Fibroblast of the aortic adventitia (primary cell): ENCODE measurements at places on chromosomes 1 and 21.

DNA sequence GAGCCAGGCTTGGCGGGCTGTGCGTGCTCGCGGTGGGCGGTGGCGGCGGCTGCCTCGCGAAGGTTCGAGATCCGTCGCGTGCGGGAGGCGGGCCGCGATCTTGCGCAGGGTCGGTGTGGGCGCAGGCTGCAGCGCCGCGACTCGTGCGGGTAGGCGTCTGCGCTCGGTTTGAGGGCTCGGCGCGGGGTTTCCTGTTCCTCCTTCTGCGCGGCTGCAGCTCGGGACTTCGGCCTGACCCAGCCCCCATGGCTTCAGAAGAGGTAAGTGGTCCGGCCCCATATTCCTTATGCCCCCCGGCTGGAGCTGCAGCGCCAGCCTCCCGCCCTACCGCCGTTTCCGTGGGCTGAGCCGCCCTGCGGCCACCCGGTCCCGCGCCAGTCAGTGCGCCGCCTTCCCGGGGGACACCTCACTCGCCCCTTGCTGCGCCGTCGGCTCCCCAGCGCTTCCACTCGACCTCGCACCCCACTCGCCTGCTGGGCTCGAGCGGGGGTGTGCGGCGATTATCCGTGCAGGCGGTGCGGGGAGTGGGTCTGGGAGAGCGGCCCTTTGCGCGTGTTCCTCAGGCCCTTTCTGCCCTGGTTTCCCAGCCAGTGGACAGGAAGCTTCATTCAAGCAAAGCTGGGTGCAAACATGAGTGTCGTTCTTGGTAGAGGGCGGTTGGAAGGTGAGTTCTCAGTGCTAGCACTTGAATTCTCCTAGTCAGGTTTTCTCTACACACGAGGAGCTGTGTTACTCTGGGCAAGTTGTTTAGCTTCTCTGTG, at the start of gene CACYBP:
Gene CACYBP, plus strand, starts transcription at position 12 of the 761 bp plus-strand sequence. Its CDS starts 234 bp downstream, at position 246.
- DNase-seq = peak; percentile 30

- no peak for DNase-seq
Measured at GRCh38 chr1:213148905-213149304, 97.9 kb downstream of the RPS6KC1 start.

DNA sequence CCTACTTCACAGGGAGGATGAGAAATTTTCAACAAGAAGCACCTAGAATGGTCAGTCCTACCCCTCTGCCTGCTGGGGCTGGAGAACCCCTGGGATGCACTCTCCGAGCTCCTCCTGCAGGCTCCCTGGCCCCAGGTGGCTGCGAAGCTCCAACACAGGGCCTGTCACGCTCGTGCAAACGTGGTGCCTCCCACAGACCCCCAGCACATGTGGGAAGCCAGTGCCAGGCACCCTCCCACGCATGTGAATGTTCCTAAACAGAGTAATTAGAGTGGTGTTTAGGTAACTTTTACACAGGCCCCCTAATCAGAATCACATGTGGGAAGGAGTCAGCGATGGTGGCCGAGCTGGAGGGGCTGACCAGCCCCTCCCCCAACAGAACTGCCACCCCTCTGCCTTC, 28.4 kb downstream of the GLIS1 start:
- DNase-seq = no peak

DNA sequence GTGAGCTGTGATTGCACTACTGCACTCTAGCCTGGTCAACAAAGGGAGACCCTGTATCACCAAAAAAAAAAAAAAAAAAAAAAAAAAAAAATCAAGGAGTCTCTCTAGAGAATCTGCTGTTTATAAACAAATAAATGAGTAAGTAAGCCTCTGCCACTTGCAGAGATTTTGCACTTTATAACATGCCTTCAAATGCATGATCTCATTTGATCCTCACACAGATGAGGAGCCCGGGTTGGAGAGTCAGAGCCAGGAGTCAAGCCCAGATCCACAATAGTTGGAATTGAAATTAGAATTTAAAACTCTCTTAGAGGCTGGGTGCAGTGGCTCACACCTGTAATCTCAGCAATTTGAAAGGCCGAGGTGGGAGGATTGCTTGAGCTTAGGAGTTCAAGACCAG, 4.0 kb downstream of the PRELP start:
- DNase-seq = no peak

DNA sequence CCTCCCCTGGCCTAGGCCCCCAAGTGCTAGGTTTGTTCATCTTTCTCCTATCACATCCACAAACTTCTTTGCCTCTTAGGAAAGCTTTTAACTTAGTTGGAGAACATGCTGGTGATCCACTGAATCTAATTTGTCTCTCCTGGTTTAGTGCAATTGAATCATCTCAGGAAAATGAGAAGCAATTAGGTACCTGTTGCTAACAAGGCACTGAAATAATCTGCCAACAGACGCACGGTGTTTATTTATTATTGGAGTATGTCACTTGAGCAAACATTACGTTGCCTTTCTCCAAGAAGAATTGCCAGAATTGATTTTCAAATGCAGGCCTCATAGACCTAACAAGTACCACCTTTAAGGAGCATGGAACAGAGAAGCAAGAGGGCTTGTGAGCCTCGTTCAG, 309.4 kb downstream of the NFIA start:
- DNase-seq = no peak

GRCh38 chr1:119429687-119430086, 14.7 kb downstream of the HSD3B2 start:
- DNase-seq = no peak

- peak; percentile 66 for DNase-seq
Measured at GRCh38 chr1:234604495-234605398, 5.2 kb downstream of the IRF2BP2 start.

- DNase-seq = peak; percentile 26
Measured at GRCh38 chr1:55927702-55928290, 651.6 kb downstream of the PLPP3 start.

GRCh38 chr1:230191079-230191804, 124.2 kb downstream of the GALNT2 start:
- DNase-seq = peak; percentile 84

GRCh38 chr1:227900571-227901051, 47.1 kb downstream of the WNT9A start:
- no peak for DNase-seq

GRCh38 chr1:44227211-44227610, 13.9 kb downstream of the DMAP1 start:
- DNase-seq = peak; percentile 17

DNA sequence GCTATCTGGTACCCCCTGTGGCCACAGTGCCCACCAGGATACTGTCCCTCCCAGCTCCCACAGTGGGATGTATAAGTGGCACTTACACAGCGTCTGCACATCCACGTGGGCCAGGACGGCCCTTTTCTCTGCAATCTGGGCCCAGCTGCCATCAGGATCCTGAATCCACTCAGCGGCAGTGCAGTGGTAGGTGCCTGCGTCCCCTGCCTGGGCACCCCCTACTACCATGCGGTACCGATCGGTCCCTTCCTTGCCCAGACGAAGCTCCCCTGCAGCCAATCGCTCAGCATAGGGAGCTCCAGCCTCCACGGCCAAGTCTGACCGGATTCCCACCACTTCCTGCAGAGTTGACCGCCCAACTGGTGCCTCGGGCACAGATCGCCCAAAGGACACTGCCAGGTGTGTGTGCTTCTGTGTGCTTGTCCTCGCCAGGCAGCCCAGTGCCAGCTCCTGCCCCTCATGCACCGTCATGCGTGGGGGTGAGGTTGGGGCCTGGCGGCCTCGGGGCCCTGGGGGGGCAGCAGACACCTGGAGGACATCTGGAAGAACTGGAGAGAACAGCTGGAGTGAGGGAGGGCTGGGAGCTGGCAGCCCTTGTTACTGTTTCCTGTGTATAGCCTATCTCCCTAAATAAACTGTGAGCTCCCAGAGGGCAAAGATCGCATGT, 4.7 kb downstream of the IGSF8 start:
- no peak for DNase-seq

- no peak for DNase-seq
Measured at GRCh38 chr1:201090541-201090940, 21.7 kb downstream of the CACNA1S start.

DNA sequence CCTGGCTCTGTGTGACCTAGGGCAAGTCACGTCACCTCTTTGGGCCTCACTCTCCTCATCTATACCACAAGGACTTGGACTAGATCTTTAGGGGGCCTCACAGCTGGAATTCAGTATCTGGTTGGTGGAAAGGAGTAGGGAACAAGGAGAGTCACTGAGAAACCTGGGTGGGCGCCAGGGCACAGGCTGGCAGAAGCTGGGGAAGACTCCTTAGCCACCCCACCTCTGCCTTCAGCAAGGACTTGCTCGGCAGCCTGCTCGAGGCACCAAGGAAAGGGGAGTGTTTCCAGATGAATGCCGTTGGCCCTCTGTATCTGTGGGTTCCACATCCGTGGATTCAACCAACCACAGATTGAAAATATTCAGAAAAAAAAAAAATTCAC, 1.2 kb upstream of the OPTC start:
- DNase-seq = no peak

DNA sequence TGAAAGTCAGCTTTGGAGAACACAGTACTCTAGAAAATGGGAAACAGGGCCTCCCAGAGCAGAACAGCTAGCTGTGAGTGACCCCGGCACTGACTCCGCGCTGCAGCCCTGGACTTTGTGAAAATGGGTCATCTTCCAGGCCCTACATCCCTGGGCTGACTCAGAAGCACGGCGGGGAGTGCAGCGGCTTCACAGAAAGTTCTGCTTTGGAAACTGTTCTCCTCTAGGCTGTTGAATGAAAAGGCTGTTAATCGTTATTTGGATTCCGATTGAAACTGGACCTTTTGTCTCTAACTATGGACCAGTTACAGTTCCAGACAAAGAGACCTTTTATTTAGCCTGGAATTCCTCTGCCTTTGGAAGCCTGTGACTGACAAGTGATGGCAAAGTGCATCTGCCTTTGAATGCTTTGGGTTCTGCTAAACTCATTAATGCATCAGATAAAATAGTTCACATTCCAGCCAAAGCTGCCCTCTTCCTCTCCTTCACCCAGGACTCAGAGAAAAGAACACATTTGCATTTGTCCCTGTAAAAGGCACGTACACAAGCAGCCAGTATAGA, 144.9 kb upstream of the HOOK1 start:
- DNase-seq = peak; percentile 68

DNA sequence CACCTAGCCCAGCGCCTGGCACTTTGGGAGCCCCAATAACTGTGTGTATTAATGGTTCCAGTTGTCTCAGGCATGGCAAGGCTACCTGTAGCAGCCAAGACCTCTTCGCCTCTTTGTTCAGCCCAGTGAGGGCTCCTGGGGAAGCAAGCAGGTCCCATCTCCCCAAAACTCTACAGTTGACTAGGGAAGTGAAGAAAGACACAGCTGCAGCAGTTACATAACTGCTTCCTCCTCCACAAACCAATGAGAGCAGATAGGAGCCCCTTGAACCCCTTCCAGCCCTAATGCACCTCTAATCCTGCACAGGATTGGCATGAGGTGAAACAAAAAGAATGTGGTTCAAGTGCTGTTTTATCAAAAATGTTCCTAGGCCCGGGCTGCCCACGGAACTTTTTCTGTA, 100.5 kb downstream of the SYF2 start:
- no peak for DNase-seq

- DNase-seq = no peak
Measured at GRCh38 chr1:200154069-200154767, 126.7 kb downstream of the NR5A2 start.

DNA sequence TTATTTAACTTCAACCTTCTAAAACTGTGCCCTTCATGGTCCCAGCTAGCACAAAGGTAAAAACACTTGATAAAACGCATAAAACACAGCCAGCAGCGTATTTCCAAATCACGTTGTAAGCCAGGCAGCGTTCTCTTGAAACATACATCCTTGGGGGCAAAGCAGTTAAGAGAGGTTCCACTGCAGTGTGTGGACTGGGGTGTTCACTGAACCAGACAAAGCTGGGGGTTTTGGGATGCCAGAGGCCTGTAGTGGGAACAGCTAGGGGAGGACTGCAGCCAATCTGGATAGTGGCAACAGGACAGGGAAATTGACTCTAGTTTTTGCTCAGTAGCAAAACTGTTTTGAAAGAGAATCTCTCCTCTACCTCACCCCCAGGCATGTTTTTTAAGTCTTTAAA, 21.5 kb upstream of the ATP5PO start:
- DNase-seq = no peak

DNA sequence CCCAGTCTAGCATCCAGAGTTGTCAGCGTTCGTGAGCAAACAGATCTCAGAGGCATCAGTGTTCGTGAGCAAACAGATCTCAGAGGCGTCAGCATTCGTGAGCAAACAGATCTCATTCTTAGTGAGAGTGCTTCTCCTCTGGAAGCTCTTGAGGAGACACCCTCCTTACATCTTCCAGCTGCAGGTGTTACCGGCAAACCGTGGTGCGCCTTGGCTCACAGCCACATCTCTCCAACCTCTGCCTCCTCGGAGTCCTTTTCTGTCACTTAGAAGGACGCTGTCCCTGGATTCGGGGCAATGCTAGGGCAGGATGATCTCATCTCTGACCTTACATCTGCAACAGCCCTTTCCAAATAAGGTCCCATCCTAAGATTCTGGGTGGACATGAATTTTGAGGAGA, 14.6 kb upstream of the UMODL1 start:
- DNase-seq = no peak

DNA sequence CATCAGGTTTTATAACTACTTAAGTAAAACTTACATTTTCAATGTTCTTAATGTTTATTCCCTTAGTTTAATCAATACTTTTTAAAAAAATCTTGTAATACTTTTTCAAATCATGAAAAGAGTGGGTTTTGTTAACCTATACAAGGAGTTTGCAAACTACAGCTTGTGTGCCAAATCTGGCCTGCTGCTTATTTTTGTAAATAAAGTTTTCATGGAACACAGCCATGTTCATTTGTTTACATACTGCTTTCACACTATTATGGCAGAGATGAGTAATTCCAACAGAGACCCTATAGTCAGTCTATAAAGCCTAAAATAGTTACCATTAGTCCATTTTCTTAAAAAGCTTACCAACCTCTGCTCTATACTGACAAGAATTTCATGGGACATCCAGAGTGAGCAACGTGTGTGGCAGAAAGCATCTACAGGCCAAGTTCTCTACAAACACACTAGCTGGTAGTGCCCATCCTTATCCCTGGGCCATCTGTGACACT, 42.6 kb downstream of the ERO1B start:
- no peak for DNase-seq

GRCh38 chr21:42307106-42307505, 8.1 kb downstream of the TFF3 start:
- DNase-seq = no peak

- no peak for DNase-seq
Measured at GRCh38 chr21:46637952-46638746, 2.7 kb downstream of the PRMT2 start.

DNA sequence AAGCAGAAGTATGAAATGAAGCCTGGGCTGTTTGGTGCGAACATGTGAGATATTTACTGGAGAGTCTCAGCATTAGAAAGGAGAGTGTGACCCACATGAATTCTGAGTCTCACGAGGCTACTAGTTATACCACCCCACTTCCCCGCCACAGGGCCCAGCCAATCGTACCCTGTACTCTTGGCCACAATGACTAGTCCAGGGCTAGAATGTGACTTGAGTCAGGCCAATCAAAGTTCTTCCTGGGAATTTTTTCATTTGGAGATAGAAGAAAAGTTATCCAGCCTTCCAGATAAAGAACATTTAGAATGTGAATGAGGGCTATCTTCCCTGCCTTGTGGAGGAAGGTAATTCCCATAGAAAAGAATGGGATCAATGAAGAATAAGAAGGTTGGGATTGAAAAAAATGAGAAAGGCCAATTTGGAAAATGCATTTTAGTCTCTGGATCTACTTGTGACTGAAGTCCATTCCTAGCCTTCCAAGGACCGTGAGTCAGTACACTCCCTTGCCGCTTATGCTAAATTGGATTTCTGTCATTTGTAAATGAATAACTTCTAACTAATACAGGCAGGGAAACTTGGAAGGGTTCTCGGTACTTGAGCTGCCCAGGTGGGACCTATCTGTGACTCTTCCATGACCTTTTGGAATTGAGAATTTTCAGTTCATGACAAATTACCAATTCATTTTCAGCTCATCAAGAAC, 12.3 kb upstream of the RIMKLA start:
- no peak for DNase-seq

- DNase-seq = no peak
Measured at GRCh38 chr1:43237121-43237520, 32.7 kb upstream of the TMEM125 start.
